Stimulated activated CD8-positive, alpha-beta memory T cell treated with anti-CD3 and anti-CD28 coated beads, Interleukin-7, amount 100 ng/mL, for 24 hours (primary cell): ENCODE measurements at places on chromosomes 1 and 21.

DNA sequence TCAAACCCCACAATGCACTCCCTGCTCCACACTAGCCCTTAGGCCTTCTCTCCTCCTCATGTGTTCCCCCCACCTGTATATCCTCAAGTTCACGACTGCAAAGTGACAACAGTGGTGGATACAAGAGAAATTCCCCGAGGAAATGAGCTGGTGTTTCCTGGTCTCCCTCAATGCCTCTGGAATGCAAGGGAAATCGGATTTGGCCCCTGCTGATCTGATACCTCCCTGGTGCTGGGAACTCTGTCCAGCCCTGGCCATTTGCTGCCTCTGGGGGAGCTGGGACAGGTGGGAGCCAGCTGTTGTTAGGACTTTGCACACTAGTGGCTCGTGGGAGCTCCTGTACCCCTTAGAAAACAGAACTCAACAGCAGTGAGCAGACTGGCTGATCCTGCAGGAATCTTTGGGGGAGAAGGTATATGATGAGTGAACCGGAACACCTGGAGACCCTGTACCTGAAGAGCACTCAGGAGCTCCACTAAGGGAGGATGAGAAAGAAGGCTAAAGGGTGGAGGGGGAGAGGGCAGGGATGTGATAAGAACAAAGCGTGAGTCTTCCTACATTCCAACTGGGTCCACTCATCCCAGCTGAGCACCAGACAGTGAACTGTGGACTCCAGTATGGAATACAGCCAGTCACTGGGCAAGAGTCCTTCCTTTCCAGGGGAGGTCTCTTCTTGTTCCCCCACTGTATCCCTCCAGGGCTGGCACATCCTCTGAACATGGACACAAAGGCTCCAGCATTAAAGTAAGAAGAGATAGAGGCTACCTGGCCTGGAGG is 69.3 kb downstream of the PLXNA2 start:
- no peak for DNase-seq

DNA sequence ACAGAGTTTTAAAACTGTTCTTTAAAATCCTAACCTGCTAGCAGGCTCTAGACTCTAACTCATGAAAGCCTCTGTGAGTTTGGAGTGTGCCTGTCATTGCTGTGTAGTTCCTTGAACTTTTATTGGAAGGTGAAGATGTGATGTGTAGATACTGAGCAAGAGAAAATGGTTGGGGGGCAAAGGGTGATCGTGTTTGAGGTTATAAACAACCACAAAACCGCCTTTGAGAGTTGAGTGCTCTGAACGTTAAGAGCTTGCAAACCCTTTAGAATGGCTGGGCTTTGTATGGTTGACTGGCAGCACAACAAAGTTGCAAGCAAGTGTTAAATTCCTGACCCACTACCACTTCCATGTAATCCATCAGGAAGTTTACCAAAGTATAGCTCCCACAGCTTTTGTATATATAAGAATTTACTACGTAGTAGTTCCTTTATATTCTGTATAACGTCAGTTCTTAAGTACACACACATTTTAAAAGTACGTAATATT is 19.6 kb downstream of the BACE2 start:
- DNase-seq, result no peak

DNA sequence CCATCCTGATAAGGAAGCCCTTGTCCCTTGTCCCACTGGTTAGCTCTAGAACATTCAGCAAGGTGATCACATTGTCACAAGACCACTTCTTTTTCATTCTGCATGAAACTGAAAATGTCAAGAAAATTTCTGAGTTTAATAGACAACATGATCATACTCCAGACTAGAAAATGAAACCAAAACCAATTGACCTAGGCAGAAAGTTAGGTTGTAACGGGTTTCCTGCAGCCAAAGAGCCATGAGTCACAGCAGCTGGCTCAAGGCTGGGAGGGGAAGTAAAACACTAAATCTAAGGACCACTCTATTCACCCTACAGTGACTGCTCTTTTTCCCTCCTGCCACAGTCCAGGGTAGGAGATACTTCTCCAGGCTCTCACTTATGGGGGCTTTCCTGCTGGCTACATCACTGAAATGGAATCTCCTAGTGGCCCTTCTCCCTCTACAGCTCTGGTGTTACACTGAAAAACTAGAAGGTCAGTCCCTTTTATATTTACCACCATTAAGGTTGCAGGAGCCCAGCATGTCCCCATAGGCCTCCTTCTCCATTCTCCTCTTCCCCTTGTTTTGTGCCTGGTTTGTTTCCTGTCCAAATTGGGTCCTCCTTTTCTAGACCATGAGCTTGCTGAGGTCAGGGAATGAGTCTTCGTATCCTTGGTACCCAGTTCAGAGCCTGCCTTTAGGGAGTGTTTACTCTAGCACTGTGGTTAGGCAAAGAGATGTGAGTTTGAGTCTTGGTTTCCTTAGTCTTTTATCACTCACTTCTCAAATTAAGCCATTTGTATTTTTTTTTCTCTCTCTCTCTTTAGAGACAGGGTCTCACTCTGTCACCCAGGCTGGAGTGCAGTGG is 236.5 kb upstream of the JUN start:
- no peak for DNase-seq

- DNase-seq, result no peak
These were observed 17.0 kb downstream of the CFAP126 start for GRCh38 chr1:161350671-161351070.

GRCh38 chr1:30820299-30820698 is 62.7 kb upstream of the LAPTM5 start:
- DNase-seq, result no peak

- no peak for DNase-seq
These were observed 62.2 kb downstream of the LRRC40 start for GRCh38 chr1:70143048-70143659.

DNA sequence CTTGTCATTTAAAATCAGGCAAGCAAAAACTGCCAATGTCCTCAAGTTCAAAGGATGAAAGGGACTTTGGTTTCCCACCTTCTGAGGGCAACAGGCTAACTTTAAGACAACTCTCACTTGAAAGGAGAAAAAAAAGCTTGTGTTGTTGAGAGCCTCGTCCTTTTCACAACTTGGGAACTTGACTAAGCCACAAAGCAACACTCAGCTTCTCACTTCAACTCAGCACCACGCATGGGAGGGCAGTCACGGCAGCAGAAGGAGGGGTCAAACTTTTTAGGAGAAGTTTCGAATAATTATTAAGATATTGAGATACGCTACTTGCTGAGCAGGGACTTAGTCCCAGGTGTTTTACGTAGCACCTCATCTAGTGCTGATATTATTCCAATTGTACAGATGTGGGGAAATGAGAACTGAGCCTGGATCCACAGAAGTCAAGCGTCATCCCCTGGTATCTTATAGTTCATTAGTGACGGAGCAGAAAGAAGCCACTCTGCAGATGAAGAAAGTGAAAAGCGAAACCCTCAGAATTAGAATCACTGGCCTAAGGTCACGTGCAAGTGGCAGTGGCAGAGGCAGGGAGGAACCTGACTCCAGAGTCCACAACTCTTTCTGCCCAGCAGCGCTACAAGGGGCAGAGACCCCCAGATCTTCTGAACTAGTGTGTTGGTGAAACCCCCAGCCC is 83.6 kb downstream of the JAK1 start:
- DNase-seq, result no peak

DNA sequence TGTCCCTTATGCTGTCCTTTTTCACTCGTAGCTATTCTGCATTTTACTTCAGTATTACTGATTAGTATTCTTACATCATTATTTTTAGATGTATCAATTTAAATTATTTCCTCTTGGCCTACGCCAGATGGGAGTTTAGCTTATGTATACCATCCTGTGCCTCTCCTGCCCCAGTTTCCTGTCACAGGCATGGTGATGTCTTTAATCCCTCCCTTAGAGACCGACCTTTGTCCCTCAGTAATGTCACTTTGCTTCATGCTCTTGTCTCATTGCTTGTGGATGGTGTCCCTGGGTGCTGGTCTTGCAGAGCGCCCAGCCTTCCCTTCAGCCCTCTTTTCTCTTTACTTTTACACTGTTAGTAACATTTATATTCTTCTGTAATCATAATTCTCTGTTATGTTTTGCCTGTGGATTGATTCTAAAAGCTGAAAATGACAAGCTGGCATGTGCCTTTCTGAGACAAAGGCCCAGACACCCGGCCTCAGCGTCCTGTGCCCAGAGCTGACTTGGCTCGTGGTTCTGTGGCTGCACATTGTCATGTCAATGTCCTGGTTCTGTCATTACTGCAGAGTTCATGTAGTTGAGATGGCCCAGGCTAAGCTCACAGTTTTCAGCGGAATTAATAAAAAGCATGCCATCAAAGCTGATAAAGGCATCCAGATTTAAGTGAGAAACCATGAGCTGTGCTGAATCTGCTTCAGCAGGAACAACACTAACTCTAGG is 100.7 kb downstream of the MTR start:
- no peak for DNase-seq

- no peak for DNase-seq
These were observed 8.0 kb upstream of the FAM20B start for GRCh38 chr1:179017383-179018326.

GRCh38 chr1:10253755-10254154 is 43.4 kb downstream of the KIF1B start:
- no peak for DNase-seq

- no peak for DNase-seq
These were observed 40.2 kb upstream of the DMRTB1 start for GRCh38 chr1:53419034-53419433.

GRCh38 chr1:85311818-85312217 is 35.4 kb upstream of the BCL10 start:
- no peak for DNase-seq

DNA sequence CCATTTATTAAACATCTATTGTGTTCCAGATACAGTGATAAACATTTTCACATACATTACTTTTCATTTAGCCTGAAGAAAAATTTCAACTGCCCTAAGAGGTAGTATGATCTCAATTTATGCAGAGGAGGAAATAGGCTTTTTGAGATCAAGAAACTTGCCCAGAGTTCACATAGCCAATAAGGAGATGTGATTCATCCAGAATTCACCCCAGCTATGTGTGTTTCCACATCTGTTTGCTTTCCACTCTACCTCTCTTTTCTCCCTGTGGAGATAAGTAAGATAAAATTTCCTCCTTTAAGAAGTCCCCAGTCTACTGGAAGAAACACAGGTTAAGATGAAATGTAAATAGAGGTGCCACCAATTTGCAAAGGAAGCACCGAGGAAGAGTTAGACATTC is 199.7 kb upstream of the C8B start:
- no peak for DNase-seq

- no peak for DNase-seq
These were observed 16.4 kb upstream of the CCDC17 start for GRCh38 chr1:45640293-45640692.

- no peak for DNase-seq
These were observed 159.0 kb downstream of the ACTL8 start for GRCh38 chr1:17914131-17914530.

DNA sequence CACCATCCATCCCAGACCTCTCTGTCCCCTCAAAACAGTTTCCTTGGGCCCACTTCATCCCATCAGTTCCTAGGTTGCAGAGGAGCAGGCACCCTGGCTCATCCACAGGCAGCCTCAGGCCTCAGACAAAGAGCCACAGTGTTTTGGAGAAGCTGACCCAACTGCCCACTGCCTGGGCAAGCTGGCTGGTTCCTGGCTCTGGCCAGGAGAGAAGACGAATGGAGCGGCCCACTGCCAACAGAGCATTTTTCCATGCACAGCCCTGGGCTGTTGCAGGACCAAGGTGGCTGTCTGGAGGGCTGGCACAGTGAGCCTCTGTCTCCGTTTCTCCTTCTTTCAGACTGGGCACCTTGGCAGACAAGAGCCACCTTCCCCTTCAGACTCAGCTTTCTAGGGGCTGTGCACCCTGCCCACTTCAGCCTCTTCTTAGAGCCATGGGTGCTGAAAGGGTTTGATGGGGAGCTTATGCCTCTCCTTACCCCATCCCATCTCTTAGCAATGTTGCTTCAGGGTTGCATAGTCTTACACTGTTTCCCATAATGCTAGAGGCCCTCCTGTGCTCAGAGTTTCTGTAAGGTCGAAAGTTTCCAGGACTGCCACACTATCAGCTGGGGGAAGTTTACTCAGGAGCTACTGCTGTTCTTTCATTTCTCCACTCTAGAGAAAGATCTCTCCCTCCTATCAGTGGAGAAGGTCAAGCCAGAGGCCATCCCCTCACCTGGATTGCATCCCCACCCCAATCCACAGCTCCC is 973 bp downstream of the FMOD start:
- no peak for DNase-seq

GRCh38 chr1:158998781-158999161 is 10.9 kb upstream of the IFI16 start:
- no peak for DNase-seq
